ENCODE measurements at places on chromosomes 1 and 21.

DNA sequence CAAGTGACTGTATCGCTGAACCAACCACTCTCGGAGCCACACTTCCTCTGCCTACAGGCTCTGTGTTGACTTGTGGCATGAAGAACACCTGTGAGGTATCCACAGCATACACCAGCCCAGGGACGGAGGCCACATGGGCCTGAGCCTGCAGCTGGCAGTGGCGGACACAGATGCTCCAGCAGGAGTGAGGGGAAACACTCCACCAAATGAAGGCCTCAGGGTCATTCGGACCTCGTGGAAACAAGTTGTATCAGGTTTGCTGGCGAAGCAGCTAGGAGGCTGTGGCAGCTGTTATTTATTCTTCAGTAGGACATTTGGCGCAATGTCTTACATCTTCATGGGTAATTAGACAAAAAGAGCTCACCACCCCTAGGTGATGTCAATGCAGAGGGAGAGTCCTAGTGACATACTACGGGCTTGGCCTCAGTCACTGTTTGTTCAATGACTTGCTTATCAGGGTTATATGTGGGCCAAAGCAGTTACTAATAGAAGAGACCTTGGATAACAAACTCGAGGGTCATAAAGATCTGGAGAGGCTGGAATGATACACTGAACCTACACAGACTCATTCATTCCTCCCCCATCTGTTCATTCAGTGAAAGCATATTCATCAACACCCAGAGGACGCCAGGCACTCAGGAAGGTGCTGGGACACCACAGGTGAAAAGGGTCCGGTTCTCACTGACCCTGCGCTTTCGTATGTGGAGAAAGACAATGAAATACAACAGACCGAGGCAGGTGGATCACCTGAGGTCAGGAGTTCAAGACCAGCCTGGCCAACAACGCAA, 11.6 kb upstream of the ETS2 start:
- DNase-seq: no peak

- DNase-seq: peak; percentile 22
Measured at GRCh38 chr1:62271948-62272728, 47.1 kb downstream of the KANK4 start.

DNA sequence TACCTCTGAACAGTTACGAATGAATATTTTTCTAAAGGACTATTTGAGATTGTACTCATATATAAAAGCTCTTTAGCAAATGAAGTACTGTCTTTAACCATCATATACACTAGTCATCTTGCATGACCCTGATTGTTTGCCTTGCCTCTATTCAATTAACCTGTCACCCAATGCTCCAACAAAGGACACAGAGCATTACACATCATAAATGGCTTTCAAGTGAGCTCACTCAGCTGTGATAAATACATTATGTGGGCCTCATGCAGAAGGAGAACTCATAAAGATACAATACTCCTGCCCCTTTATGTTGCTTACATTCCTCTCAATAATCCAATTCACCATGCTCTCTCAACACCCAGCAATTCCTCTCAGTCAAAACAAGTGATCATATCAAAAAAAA, 993.0 kb upstream of the PRMT6 start:
- DNase-seq: no peak

- DNase-seq: no peak
Measured at GRCh38 chr21:46145840-46146691, 9.3 kb downstream of the FTCD start.

DNA sequence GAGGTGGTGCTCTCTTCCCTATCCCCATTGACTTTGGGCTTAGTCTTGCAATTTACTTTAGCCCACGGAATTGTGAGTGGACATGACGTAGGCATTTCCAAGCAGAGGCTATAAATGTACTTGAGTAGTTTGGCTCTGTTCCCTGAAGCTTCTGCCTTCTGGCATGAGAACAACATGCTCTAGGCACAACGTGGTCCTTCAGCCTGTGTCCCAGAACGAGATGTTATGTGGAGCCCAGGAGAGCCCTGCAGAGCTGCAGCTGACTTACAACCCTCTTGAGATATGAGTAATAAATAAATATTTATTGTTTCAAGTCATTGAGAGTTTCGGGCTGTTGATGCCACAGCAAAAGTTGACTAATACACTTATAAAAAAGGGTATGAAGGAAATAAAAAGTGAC, 105.2 kb upstream of the HMGB4 start:
- no peak for DNase-seq

GRCh38 chr1:87806379-87807094, 477.9 kb downstream of the LMO4 start:
- DNase-seq: no peak

GRCh38 chr1:96995351-96995750, 273.8 kb downstream of the PTBP2 start:
- no peak for DNase-seq

- peak; percentile 69 for DNase-seq
Measured at GRCh38 chr1:56444960-56445646, 134.3 kb downstream of the PLPP3 start.

- peak; percentile 53 for DNase-seq
Measured at GRCh38 chr1:39410915-39411436, 80.5 kb upstream of the BMP8A start.

DNA sequence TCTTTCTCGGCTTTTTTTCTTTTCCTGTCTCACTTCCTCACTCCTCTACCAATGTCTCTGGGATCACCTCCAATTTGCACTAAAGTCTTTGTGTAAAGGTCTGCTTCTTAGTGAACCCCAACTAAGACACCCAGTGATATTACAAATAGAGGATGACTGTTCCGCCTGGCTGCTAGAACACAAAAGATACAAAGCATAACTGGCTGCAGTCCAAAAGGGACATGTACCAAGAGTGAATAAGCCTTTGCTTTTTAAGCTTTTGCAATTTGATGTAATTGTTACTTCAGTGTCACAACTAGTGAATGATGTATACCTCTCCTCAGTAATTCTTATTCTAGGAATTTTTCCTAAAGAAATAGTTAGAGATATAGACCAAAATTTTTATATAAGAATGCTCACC, 82.8 kb upstream of the BEND5 start:
- DNase-seq: no peak

DNA sequence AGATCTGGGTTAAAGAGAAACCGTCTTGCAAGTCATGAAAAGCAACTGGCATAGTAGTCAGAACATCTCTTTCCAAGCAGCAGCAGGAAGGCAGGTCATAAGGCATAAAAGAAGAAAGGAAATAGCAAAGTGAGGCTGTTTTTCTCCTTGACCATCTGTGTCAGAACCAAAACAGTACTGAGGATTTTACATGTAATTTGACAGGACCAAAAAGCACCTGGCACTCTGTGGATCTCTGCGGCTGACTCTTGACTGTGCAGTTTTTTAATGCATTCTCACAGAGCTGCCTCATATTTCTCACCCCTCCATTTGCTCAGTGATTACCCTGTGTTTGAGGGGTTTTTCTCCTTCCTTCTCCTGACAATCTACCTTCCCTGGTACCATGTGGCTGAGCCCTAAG, 17.7 kb downstream of the TBX15 start:
- no peak for DNase-seq

DNA sequence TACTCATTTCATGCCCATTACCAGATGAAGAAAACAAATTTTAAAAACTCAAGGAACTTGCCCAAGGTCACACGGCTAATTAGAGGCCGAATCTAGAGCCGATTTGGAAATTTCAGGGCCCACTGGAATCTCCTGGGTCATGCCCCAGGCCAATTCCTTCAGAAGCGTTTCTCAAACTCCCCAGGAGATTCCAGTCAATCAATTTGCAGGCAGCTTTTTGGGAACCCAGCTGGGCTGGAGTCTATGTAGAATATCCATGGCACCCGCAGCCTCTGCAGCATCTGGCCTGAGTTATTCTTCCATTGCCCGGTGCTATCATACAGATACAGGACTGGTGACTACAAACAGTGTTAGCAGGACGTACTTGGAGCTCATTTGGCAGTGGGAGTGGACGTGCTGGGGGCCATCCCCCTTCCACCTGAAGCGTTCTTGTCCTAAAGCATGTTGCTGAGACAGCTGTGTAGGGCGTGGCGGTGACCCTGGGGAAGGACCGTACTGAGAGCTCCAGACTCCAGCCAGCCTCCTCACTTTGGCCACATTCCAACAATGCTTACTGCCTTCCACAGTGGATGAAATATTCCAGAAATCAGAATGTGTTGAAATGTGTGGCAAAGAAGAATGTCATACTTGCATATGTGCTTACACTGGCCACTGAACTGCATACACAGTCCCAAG, 38.3 kb downstream of the ABCG1 start:
- DNase-seq: no peak

GRCh38 chr1:95409901-95410300, 175.9 kb downstream of the RWDD3 start:
- no peak for DNase-seq

DNA sequence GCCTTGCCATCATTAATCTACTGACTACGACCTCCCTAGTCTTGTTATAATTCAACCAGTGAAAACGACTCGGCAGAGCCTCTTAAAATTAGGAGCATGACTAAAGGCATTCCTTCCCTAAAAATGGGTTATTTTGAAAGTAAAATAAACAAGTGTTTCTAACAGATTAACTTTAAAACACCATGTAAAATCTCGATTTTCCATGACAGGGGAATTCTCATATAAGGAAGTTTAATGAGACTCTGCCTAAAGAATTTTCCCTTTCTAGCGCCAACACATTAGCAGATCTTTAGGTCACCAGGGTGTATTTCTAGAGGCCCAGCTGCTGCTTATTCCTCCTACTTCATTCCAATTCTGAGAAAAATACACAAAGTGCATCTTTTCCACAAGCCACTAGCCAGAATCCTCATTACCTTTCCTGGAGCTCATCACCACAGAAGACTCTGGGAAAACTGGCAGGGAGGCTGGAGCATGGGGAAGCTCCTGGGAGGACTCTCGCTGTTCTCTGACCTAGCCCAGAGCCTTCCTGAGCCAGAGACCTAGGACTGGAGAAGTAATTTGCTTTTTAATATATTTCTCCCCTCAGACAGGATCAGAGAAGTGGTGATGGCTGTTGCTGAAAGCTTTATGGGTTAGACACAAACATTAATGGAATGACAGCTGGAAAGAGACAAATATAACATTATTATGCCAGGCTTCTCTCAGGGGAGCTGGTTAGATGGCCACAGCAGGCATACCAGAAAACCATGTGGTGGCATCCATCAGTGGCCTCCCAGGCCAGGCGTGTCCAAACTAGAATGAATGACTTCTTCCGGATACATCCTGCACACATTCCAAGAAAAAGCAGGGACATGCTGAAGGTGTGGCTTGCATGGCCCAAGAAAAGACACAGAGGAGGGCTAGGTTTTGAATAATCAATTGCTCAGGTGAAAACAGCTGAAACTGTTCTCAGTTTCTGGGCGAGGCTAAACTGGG, 63.6 kb upstream of the CTTNBP2NL start:
- no peak for DNase-seq

GRCh38 chr1:117794073-117794472, 135.3 kb downstream of the GDAP2 start:
- DNase-seq: no peak

- DNase-seq: no peak
Measured at GRCh38 chr1:218717575-218717974, 372.4 kb downstream of the TGFB2 start.

GRCh38 chr1:37434292-37435225, 39.8 kb upstream of the ZC3H12A start:
- peak; percentile 56 for DNase-seq

- no peak for DNase-seq
Measured at GRCh38 chr21:45443595-45444181, 38.7 kb downstream of the COL18A1 start.

DNA sequence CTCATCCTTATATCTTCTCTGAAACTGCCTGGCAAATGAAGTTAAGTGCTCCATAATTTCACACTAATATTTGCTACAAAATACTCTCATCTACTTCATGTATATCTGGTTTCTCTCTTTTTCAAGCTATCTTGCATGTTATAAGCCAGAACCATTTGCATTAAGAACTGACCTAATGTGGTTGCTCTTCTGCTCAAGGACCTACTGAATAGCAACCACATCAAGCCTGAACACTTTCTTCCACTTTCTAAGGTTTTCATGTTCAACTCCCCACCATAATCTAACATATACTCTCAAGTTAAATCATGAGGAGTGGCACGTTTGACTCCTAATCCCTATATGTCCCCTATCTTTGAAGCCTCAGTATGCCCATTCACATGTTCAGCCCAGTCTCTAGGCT, 27.2 kb downstream of the RGS1 start:
- DNase-seq: no peak

GRCh38 chr1:18279351-18280074, 171.9 kb downstream of the IGSF21 start:
- DNase-seq: no peak

- DNase-seq: peak; percentile 96
Measured at GRCh38 chr21:31343680-31344480, at the start of gene TIAM1. Gene TIAM1, minus strand, starts transcription at chr21:31344261. Its CDS starts 77,289 bp downstream, at chr21:31266972.

DNA sequence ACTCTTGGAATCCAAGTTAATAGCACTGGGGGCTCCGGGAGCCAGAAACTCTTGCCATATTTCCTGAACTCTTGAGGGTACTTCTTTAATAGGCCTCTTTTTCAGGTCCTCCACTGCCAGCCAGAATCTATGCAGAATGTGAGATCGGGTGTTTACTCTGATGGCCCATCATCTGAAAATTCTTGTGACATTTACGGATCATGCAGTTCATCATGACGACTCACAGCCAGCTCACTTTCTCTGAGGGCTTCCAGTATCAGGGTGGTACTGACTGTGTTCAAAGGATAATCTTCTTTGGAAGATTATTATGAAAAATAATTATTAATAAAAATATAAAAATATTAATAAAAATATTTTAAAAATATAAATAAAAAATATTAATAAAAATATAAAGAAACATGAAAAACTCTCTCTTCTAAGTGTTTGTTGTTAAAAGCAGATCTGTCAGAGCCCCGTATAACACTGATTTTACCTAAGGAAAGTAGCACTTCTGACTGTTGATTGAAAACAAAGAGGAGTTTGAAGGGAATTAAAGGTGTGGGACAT, 194.3 kb upstream of the GREM2 start:
- DNase-seq: no peak

GRCh38 chr1:2188336-2188735, 6.2 kb downstream of the FAAP20 start:
- no peak for DNase-seq

GRCh38 chr1:63142001-63142400, 180.4 kb upstream of the FOXD3 start:
- no peak for DNase-seq

GRCh38 chr21:45736042-45736689, 92.6 kb downstream of the PCBP3 start:
- DNase-seq: no peak

DNA sequence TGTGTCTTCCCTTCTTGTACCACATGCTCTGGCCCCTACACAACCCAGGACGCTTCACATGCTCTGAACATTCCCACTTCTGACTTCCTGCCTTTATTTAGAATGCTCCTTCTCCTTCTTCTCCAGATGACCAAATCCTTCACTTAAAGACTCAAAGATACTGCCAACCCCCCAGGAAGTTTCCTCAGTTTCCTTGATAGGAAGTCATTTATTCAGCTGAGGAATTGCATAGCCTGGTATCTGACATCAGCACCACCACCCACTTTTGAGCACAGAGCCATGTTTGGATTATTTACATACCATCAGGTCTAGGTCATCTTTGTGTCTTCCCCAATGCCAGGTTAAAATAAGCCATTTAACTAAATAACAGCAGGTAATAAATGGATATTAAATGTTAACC, 42.4 kb downstream of the GFI1 start:
- DNase-seq: no peak

Data from inflammatory macrophage (primary cell).